ENCODE measurements at places on chromosomes 7 and 10. TPM values are rescaled to one million over a fixed set of nuclear protein-coding genes. Genes with fewer than 3 reads are reported as not detected.

The SYPL1 gene
- total RNA-seq, result 72.0 TPM

- DNase-seq, result no peak
Observed at GRCh38 chr10:128042131-128042610, 84.1 kb downstream of the MKI67 start.

The CYP2C9 gene
- total RNA-seq, result not detected

DNA sequence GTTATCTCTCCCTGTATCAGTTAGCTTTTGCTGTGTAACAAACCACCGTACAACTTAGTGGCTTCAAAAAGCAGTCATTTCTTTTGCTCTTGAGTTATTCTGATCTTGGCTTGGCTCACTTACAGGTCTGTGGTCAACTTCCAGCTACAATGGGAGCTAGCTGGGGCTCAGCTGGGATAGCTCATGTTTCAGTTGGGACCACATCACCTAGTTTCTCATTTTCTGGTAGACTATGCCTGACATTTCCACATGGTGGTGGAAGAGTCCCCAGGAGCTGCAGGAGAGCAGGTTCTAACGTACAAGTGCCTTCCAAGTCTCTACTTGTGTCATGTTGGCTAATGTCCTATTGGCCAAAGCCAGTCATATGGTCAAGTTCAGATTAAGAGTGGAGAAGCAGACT is 25.8 kb upstream of the PIP4K2A start:
- peak; percentile 58 for DNase-seq

DNA sequence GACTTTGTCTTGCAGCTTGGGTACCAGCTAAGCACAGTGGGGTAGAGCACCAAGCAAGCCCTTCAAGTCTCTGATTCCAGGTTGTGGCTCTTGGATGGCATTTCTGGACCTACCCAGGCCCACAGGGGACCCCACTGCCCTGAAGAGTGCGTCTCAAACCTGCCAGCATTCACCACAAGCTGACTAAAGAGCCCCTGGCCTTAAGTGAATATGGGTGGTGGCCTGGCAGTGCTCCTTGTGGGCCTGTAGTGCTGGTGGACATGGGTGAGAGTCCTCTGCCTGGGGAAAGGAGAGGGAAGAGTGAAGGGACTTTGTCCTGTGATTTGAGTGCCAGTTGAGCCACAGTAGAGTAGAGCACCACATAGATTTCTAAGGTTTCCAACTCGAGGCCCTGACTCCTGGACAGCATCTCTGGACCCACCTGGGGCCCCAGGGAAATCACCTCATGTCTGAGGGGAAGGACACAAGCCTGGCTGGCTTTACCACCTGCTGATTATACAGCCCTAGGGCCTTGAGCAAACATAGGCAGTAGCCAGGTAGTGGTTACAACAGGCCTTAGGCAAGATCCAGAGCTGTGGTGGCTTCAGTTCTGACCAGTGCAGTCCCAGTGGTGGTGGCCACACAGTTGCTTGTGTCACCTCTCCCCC is 23.7 kb downstream of the GSDME start:
- DNase-seq, result no peak

- peak; percentile 71 for DNase-seq
Observed at GRCh38 chr7:17608114-17608833, 309.8 kb downstream of the AHR start.

The DPY19L1 gene
- total RNA-seq, result 35.7 TPM

The CALML5 gene
- not detected for total RNA-seq

DNA sequence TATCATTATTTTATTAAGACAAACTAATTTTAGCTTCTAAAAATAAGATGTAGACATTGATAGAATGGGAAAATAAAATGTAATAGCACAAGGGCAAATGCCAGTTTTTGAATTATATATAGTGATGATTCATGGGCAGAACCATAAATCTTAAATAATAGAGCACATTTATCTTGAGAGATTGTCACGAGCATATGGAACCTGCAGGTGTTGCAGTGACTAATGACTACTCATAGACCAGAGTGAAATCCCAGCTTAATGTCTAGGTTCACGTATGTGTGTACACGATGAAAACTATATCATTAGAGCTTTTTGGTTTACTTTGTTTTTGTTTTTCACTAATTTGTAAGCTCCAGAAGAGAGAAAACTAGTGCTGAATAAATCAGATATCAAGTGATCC is 150.2 kb upstream of the CACNA2D1 start:
- no peak for DNase-seq
